ENCODE measurements at places on chromosomes 1 and 21.

GRCh38 chr21:16913010-16913409 lies 599.8 kb upstream of the CXADR start:
- DNase-seq: no peak

DNA sequence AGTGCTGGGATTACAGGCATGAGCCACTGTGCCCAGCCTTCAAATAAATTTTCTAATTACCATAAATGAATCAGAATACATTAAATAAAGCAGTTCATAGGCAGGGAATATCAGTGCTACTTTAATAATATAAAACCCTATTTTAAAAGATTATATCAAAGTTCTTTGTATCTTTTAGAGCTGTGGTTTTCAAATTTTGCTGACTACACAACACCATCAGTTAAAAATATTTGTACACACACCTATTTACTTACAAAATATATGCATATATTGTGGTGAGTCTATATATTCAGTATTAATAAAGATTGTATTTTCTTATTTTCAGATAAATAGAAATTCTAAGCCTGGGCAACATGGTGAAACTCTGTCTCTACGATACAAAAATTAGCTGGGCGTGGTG lies 18.7 kb downstream of the B3GALNT2 start:
- DNase-seq: no peak

DNA sequence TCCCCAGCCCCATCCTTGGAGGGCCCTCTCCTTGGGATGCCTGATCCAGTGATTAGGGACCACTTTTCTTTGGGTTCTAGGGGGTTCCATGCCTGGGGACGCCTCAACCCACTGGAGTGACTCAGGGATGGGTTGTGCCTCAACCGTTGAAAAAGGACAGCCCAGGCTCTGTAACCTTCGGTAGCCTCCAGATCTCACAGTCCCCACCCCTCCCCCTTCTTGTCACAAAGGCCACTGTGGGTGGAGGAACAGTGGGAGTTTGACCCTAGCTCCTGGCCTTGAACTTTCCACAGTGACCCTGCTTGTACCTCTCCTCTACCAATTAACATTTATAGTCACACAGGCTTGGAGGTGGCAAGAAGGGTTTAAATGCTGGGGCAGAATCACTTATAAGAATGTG lies 2.6 kb upstream of the RORC start:
- no peak for DNase-seq

DNA sequence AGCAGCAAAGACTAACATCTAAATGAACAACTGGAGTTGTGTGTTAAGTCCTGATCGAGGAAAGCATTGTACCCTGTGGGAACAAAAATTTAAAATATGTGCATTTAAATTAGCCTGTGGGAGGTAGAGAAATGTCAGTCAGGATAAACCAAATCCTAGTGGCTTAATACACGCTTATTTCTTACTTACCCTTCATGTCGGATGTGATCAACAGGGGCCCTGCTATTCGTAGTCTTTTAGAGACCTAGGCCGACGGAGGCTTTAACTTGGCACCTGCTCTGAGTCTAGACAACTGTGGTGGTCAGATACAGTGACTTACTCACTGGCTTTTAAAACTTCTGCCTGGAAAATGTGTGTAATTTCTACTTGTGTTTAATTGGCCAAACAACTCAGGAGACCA lies 10.2 kb downstream of the GSTM3 start:
- DNase-seq: no peak

- DNase-seq: no peak
Measured at GRCh38 chr1:46173361-46173856, 1.5 kb upstream of the TSPAN1 start.

DNA sequence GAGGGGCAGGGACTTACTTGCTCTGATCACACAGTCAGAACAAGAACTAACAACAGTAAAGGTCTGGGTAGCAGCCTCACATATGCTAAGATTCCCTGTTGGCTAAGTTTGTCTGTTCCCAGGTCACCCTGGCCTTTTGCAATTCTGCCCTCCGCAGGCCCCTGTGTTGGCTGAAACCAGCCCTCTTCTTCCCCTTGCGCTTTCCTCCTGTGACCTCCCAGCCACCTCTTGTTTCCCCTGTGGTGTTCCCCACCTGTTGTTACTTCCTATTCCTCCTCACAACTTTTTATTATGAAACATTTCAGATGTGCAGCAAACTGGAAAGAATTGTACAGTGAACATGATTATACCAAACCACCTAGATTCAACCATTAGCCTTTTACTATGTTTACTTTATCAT lies 23.4 kb downstream of the MAPKAPK2 start:
- peak; percentile 15 for DNase-seq

GRCh38 chr1:243601720-243602119 lies 248.3 kb downstream of the AKT3 start:
- DNase-seq: no peak

DNA sequence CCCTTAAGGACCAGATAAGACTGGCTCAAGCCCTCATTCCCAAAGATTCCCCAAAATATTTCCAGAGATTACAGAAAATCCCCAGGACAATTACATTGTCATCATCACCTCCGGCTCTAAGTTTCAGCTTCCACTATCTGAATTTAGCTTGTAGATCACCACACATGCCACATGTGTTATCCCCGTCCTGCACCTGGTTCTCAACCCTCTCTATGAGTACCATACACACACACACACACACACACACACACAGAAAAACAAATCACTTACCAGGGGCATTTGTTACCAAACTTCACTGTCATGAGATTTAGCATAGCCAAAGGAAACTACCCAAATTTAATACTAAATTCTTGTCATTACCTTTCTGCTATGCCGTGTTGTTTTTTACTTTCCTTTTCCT lies 15.4 kb upstream of the TSPAN1 start:
- DNase-seq: no peak

- DNase-seq: no peak
Measured at GRCh38 chr1:208576425-208576824, 332.2 kb upstream of the PLXNA2 start.

DNA sequence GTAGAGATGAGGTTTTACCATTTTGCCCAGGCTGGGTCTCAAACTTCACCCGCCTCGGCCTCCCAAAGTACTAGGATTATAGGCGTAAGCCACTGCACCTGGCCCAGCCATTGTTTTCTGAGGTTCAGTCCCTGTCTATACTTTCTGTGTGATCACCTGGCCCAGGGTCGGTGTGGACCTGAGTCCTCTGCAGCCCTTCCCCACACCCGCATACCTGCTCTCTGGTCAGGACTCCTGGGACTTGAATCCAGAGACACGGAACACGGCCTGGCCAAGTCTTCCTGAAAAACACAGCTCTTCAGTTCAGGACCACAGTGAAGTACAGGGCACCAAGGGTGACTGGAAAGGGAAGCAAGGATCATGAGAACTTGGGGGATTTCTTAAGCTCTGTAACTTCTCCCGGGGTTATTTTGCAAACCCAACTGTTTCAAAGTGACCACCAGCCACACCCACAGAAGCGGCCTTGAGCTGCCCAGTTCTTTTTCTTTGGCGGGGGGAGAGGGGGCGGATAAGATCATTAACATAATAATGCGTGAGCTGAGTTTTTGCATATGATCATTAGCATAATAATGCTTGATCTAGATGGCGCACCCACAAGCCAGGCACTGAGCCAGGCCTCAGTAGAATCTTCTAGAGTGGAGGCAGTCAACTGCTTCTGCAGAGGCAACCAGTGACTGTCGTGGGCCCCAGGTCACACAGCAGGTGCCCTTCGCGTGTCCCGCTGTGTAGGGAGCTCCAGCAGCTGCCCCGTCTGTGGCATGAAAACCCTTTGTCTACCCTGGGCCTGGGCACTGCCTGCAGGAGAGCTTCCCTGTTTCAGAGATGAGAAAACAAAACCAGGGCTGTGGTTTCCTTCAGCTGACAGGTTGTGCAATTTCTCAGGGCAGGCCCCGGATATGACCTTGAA lies 1.7 kb upstream of the NADK start:
- peak; percentile 75 for DNase-seq

GRCh38 chr1:10623686-10624145 lies 149.0 kb downstream of the PEX14 start:
- DNase-seq: no peak

DNA sequence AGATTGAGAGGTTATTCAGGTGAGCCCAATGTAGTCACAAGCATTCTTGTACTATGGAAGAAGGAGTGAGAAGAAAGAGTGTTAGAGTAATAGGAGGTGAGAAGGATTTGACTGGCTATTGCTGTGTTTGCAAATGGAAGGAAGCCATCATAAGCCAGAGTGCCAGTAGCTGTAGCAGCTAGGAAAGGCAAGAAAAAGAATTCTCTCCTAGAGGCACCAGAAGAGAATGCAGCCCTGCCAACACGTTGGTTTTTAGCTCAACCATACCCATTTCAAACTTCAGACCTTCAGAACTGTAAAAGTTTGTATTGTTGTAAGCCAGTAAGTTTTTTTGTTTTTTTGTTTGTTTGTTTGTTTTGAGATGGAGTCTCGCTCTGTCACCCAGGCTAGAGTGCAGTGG lies 8.9 kb upstream of the IL12RB2 start:
- DNase-seq: no peak

DNA sequence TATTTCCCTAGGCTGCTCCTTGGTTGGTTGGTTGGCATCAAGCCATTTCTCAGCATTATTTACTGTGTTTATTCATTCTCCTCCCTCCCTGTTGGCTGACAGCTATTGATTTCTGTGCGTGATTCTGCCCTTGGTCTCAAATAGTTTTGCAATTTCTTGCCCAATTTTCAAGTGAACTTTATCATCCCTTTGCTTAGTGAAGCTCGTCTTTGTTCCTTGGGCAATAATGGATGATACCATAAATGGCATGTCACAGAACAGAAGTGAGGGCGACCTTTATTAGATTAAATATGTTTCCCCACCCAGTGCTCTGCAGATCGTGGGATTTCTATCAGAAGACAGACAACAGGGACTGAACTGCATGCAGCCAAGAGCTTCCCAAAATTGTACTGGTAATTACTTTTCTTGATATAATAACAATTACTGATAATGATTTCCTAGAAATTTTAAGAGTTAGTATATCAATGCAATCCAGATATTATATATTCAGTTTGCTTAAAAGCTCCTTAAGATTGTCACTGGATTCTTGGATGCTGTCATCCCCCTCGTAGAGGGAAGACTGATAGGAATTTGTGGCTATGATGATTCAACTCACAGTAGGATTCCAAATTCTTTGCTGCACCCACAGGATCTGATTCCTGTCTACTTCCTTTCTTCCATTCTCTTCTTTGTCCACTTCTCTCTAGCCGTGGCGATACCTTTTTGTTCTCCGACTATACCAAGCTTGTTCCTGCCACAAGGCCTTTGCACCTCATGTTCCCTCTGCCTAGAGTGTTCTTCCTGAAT lies 122.1 kb upstream of the KAZN start:
- no peak for DNase-seq

GRCh38 chr1:230140221-230141020 lies 73.4 kb downstream of the GALNT2 start:
- no peak for DNase-seq

GRCh38 chr1:98793136-98793535 lies 131.6 kb downstream of the SNX7 start:
- no peak for DNase-seq

DNA sequence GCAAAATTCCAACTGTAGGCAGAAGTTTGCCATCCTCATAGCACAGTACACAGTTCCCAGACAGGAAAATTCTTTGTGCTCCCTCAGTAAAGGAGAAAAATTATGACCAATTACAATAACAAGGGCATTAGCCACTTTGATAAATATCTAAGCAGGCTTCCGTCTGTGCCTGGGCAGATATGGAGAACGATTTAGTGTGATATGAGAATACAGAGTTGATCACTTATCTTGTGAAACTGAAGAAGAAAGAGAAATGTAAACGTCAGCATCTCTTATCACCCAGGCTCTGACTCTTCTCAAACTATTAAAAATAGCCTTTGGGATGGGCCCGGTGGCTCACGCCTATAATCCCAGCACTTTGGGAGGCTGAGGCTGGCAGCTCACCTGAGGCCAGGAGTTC lies 54.5 kb upstream of the TIAM1 start:
- DNase-seq: no peak

GRCh38 chr1:168603501-168604110 lies 27.2 kb downstream of the XCL1 start:
- DNase-seq: peak; percentile 77

DNA sequence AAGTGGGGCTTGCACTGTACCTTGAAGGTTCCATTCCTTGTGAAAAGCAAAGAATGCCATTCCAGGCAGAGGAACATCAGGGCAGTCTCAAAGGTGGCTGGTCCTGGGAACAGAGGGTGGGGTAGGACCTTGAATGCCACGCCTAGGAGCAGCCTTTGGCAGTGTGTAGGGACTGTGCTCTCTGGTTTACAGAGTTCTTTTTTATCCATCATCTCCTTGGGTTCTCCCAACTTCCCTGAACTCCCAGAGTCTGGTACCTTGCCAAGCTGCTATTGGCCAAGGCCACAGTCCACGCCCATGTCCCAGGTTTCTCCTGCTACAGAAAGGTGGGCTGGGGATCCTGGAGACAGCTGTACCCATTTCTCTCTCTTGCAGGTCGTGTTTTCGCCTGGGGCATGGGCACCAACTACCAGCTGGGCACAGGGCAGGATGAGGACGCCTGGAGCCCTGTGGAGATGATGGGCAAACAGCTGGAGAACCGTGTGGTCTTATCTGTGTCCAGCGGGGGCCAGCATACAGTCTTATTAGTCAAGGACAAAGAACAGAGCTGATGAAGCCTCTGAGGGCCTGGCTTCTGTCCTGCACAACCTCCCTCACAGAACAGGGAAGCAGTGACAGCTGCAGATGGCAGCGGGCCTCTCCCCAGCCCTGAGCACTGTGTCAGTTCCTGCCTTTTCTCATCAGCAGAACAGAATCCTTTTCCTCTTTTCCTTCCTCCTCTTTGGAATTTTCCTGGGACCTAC lies 15.3 kb upstream of the TRNAU1AP start:
- no peak for DNase-seq

- DNase-seq: no peak
Measured at GRCh38 chr1:119371815-119372214, 3.2 kb downstream of the HAO2 start.

GRCh38 chr21:32423320-32424190 lies 11.0 kb downstream of the EVA1C start:
- no peak for DNase-seq

DNA sequence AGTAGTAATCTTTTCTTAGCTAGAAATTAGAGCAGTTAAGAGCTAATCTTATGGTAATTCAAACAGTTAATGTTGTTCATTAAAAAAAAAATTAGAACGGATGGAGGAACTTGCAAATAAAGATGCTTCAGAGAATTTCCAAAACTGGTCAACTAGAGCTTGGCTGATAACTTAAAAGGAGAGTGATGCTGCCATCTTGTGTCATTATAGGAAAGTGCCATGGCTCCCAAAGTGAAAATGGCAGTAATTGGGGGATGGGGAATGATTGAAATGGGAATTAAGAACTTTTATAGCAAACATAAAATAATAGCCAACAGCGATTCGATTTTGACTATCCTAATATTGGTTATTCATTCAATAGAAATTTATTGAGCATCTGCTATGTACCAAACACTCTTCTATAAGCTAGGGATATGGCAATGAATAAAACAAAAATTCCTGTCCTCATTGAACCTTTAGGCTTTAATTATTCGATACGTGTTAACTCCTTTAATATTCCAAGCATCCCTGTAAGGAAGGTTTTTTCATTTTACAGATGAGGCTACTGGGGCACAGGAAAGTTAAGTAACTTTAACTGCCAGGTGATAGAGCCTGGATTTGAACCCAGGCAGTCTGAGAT lies 5.7 kb upstream of the PLPP3 start:
- DNase-seq: no peak

GRCh38 chr1:225441314-225442122 lies 13.7 kb upstream of the LBR start:
- no peak for DNase-seq

Measured in activated naive CD8-positive, alpha-beta T cell treated with anti-CD3 and anti-CD28 coated beads, Interleukin-2, amount 10 ng/mL, durations not matched to agents 7 days and 5 days (primary cell).